BJ (cell line): ENCODE measurements at places on chromosomes 13 and 19.

DNA sequence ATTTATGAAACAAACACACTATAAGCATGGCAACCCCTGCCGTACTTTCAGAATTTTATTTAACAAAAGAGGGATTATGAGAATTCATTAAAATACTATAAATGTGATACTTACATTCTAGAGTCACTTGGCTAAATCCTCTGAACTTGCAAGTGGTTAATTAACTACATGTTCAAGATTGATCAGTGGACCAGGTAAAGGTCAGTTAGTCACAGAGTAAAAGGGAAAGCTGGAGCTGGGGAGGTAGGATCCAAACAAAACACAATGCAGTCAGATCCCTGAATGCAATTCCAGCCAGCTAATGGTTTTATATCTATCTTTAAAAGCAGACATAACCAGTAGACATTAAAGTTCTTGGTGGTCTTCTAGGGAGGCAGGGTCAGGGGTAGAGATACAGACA is 270.5 kb downstream of the DIAPH3 start:
- DNase-seq: no peak

- no peak for DNase-seq
Observed at GRCh38 chr19:49727217-49728030, 35.7 kb downstream of the TSKS start.

DNA sequence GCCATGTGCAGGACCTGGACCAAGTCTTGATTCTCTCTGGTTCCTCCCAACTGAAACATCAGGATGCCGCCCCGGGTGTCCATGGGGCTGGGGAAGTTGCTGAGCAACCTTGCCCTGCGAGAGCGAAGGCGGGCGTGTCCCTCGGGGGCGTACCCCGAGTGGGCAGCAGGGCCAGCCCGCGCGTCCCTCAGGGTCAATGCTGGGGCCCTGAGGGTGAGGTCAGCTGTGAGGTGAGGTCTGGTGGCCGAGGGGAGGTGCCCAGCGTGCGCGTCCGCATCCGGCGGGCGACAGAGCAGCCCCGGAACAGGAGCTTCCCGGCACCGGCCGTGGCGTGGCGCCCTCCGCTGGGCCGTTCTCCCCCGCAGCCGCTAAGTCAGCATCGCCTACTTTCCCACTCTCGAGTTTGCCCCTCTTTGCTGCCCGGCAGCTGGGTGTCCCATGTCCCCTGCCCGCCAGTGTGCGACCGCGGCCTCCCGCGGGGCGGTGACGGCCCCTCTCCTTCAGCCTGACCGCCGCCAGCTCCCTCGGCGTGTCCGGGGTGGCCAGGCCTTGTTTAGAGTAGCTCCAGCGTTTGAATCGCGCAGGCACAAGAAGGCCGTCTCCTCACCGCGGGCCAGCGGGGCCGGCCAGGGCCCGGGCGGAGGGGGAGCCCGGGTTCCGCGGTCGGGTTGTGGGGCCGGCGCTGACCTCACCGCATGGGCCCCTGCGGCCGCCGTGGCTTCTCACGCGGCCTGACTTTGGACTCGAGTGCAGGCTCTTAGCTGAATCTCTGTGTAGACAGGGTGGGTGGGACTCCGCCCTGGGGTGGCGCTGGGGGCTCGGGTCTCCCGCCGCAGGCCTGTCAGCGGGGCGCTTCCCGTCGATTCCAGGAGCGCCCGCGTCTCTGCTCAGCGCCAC is 33.0 kb downstream of the GJA3 start:
- no peak for DNase-seq

GRCh38 chr13:73733706-73734105 is 400.5 kb downstream of the KLF12 start:
- DNase-seq: no peak

- DNase-seq: no peak
Observed at GRCh38 chr13:20460761-20461160, 64.9 kb downstream of the CRYL1 start.

DNA sequence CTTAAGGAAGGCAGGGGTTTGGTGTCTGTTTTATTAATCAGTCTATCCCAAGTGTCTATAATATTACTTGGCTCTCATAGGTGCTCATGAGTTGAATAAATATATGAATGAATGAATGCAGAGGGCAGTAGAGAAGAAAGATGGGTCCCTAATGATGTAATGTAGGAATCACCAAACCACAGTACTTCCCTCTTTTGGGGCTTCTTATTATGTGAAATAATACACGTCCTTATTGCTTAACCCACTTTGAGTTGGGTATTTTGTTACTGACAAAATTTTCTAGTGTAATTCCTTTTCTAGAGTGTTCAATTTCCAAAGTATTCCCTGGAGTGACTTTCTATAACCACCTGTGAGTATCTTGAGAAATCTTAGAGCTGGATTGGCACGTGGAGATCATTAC is 13.2 kb downstream of the KLK5 start:
- no peak for DNase-seq

DNA sequence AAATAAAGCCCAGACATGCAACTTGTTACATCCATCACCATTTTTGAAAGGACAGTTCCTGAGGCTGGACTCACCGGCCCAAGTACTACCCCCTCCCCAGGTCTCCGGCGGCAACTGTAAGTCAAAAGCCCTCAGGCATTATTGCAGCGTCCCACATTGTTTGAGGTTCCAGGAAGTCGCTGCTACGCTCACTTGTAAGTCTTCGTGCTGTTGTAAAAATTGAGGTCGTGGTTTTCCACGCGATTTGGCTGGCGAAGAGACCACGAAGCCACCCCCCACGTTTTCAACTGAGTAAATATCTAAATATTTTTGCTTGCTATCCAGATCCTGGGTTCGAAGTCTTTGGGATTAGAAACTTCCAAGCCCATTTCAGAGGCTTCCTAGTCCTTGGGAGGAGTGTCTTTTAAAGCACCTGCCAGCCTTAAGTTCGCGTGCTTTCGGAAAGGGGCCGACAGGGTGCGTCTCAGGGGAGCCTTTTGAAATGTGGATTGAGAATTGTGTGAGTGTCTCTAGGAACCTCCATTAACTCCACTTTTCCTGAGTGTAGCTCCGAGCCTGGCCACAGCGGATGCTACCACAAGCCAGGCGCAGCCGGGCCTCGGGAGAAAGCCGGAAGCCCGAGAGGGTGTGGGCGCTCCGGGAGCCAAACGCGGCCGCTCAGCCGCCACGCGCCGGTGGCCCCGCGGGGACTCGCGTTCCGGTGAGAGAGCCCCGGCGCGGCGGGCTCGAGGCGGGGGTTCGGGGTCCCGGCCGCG is 434 bp upstream of the FNDC3A start:
- no peak for DNase-seq
